ENCODE measurements at places on chromosomes 2 and 18.

DNA sequence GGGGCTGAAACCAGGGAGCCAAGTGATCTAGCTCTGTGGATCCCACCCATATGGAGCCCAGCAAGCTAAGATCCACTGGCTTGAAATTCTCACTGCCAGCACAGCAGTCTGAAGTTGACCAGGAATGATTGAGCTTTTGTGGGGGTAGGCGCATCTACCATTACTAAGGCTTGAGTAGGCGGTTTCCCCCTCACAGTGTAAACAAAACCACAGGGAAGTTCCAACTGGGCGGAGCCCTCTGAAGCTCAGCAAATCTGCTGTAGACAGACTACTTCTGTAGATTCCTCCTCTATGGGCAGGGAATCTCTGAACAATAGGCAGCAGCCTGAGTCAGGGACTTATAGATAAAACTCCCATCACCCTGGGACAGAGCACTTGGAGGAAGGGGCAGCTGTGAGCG is 96.7 kb downstream of the CCDC148 start:
- DNase-seq, result peak; percentile 2

DNA sequence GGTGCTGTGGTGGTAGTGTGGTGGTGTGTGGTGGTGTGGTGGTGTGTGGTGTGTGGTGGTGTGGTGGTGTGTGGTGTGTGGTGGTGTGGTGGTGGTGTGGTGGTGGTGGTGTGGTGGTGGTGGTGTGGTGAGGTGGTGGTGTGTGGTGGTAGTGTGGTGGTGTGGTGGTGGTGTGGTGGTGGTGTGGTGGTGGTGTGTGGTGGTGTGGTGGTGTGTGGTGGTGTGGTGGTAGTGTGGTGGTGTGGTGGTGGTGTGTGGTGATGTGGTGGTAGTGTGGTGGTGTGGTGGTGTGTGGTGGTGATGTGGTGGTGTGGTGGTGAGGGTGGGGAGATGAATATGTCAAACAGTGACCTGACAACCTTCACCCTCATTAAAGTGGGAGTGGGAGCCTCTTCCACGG is 55.6 kb upstream of the DLGAP1 start:
- DNase-seq, result no peak

DNA sequence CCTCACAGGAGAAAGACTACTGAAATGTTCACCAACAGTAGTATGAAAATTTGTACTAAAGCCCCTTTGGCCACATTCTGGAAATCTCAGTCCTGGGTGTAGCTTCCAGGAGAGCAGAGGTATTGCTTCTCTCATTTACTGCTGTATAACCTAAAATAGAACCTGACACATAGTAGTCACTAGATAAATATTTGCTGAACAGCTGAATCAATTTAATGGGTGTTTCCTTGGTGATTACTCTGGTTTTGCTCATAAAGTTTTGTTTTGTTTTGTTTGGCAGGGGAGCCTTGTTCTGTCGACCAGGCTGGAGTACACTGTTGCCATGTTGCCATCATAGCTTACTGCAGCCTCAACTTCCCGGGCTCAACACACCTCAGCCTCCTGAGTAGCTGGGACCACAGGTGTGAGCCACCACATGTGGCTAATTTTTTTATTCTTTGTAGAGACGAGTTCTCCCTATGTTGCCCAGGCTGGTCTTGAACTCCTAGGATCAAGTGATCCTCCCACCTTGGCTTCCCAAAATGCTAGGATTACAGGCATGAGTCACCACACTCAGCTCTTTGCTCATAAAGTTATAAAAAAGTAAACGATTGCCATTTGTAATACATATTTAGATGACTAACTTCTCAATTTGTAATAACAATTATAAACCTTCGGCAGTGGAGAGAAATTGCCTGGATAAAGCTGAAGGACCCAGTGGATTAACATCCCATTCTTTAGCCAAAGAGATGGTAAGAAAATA is 11.5 kb upstream of the PARD3B start:
- no peak for DNase-seq

DNA sequence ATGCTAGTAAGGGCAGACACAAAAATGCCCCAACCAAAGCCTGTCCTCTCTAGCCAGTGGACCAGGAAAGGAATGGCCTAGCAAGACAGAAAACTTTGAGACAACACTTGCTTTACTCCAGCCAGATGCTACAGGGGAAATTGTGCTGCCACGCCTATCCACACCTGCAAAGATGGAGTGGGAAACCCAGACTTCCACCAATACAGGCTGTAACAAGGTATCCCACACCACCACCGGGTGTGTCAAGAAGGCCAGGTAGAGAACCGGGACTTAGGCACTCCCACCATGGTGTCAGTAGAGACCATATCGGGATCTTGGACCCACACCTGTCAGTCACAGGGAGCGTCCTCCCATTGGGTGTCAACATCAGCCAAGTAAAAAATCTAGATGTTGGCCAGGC is 16.2 kb upstream of the ESPNL start:
- no peak for DNase-seq

- DNase-seq, result peak; percentile 56
Observed at GRCh38 chr2:239164335-239164871, 236.4 kb downstream of the HDAC4 start.

- DNase-seq, result no peak
Observed at GRCh38 chr2:74576211-74576862, 21.8 kb downstream of the DOK1 start.

GRCh38 chr18:58005011-58005410 is 39.0 kb upstream of the NEDD4L start:
- no peak for DNase-seq

GRCh38 chr18:48887294-48887904 is 63.4 kb downstream of the SMAD7 start:
- no peak for DNase-seq

DNA sequence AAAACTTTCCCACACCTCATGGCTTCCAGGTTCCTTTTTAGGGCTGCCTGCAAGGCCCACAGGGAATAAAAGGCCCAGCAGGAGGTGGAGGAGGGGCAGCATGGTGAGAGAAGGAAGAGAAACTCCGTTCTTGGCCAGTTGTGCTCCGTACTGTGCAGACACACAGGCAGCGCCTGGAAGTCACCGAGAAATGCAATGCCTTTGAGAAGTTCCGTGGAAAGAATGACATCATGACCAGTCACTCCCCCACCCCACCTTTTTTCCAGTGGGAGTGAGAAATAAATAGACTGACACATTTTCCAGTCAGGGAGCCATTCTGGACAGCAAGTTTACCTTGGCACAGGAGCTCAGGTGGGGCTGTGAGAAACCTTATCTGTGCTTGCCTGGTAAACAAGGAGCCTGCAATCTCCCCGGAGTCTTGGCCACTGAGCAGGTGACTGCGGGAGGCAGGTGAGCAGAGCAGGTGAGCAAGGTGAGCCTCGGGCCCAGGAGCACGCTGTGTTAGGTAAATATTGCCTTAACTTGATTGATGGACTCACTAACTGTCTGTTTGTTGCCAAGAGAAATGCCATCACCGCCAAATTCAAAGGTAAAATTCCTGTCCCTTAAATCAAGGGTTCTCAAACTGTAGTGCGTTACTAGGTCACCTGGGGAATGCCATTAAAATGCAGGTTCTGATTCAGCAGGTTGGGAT is 13.5 kb upstream of the LBH start:
- DNase-seq, result no peak

DNA sequence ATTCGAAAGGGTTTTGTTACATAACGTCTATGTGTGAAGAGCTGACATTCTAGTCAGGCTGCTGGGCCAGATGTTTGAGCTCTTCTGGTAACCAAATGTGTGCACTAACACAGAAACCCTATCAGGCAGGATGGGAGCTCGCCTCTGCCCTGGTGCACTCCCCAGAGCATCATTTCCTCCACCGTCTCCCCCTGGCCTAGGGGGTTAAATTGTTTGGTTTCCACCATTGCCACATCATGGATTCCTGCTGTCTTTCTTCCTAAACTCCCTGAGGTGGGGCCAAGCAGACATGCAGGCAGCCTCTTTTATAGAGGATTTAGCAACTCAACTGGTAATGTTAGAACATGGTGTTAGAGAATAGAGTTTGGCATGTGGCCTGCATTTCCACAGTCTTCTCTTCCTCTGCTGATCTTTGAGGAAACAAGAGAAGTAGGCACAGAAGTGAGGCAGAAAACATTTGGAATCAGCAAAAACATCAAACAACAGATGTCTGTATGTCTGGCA is 87.3 kb downstream of the ANTXR1 start:
- no peak for DNase-seq

- no peak for DNase-seq
Observed at GRCh38 chr2:70986499-70987189, 8.0 kb downstream of the TEX261 start.

- no peak for DNase-seq
Observed at GRCh38 chr2:30789670-30790210, 17.5 kb downstream of the CAPN13 start.

DNA sequence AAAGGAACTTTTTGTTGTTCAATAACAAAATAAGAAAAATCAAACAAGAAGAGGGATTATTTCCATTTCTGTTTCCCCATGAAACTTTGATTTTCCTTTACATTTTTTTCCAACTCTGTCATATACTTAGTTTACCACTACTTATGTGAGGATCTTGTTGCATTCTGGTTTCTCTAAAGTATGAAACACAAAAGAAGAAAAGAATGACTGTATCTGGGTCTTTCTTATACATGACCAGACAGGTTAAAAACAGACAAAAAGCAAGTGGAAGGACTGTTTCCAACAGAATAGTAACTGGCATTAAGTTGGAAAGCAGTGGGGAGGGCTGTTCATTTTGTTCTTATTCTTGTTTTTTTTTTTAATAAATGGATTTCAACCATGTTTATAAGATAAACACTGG is 1207.8 kb upstream of the FAM98A start:
- DNase-seq, result no peak

- no peak for DNase-seq
Observed at GRCh38 chr18:29882620-29883019, 1159.9 kb downstream of the DSC3 start.

DNA sequence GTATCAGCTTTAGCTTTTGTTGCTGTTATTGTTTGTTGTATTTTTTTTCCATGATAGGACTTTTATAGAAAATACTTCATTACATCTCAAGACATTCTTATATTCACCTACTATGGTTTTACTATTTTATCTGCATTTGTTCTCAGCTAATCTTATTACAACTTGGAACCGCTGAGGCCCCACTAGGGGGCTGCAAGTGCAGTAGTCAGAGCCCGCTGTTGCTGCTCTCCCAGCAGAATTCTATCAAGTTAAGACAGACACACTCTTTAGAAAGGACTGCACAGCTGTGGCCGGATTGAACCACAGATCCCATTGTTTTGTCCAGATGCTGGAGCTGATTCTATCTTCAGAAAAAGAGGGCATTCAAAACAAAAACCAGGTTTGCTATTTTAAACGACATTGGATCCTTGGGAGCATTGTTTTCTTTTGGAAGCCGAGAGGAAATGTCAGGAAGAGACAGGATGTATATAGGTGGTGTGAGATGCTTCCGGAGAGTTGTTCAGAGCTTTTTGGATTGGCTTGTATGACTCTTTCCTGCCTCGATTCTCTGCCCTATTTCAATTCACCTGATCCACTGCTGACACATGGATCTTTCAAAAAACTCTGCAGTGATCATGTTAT is 105.7 kb upstream of the GAREM1 start:
- no peak for DNase-seq

DNA sequence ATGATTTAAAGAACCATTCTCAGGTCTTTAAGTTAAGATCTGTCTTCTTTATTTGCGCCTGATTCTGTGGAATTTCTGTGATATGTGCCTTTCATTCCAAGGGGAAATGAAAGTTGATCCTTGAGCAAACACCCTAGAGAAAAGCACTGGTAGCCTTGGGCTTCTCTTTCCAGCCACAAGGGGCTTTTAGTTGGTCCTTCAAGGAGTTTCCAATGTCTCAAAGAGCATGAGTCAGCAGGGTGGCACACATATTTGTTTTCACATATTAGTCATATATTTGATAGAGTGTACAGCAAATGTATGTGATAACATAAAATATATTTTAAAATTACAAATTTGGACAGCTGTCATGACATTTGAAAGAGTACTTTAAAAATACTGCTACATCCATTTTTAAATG is 339.5 kb downstream of the TXNL1 start:
- no peak for DNase-seq

DNA sequence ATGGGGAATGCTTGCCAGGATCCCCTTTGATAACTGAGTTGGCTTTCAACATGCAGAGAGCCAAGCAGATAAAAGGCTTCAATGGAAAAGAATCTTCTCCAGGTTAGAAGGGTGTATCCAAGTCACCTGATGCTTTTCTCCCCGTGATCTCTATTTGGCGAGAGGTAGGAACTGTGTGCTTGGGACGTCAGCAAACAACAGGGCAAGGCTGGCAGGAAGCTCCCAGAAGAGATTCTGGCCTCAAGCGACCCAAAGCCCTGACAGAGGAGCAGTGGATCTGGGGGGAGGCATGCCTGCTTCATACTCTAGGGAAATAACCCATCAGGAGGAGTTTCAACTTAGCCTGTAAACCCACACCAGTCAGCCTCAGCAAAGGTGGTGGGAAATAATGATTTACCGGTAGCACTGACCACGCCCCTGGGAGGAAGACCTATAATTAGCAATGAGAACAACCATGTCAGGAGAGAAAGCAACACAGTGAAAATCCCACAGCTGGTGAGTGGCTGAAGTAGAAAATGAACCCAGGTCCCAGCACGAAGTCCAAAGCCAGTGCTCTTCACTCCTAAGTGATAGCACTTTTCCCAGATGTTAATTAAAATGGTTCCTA is 76.3 kb upstream of the SEC11C start:
- no peak for DNase-seq

DNA sequence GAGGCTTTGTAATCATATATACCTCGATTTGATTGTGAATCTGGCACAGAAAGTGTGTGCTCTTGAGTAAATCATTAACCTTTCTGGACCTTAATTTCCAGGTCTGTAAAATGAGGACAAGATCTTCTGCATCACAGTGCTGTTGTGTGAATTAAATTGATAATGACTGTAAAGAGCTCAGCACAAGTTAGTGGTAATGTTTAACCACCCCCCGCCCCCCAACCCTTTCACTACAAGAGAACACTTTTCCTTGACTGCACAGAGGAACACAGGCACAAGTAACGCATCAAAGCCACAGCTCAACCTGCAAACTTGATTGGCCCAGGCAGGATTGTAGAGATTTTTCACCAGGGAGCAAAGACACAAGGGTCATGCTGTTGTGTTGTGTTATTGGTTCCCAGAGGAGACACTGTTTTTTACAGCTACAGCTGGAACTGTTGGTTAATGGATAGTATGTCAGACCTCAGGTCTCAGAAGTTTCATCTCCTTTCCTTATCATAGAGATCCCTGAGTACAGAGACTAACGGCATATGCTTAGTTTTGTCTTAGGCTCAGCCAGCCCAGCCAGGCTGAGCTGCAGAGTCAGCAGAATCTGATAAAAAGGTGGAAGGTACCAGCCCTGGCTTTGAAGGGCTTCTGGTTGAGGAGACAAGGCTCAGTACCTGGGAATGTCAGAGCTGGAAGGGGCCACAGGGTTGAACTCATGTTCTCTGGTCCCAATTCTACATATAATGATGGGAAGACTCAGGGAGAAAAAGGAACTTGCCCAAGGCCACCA is 10.6 kb downstream of the SETBP1 start:
- no peak for DNase-seq

GRCh38 chr2:128450211-128451024 is 131.8 kb upstream of the HS6ST1 start:
- DNase-seq, result no peak

DNA sequence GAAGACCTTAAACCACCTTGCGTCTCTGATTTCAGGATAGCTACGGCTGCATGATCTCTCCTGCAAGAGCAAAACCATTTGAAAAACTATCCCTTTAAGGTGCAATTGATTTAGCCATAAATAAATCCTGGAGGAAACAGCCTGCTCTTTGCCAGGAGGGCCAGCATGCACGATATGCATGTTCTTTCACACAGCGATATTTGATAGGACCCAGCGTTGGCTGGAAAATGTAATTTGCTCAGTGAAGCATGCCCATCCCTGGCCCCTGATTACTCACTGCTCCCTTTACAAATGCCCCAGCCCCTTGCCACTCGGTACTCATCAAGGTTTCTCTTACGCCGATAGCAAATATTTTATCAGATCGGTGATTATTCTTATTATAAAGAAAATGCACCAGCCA is 315.4 kb downstream of the CDH2 start:
- no peak for DNase-seq

All from activated CD4-positive, alpha-beta T cell treated with anti-CD3 and anti-CD28 coated beads, Interleukin-10, Interleukin-2, amounts not matched to agents 100 ng/mL and 50 ng/mL, durations not matched to agents 16 hours and 8 hours (primary cell).